ENCODE measurements at places on chromosomes 12 and 14.

DNA sequence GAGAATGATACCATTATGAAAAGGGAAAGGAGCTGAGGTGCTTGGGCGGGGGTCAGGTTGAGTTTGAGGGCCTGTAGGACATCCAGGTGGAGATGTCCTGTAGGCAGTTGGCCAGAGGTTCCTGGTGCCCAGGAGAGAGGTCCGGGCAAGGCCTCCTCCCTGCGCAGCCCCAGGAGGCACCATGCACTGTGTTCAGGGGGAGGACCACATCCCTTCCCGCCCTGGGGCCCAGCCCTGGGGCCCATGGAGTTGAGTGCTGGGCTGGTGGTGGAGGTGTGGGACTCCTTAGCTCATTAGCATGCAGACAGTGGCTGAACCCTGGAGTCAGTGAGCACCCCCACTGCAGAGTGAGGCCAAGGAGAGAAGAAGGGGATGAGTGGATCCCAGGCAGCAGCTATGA, 5.7 kb upstream of the FAIM2 start:
- no peak for DNase-seq

DNA sequence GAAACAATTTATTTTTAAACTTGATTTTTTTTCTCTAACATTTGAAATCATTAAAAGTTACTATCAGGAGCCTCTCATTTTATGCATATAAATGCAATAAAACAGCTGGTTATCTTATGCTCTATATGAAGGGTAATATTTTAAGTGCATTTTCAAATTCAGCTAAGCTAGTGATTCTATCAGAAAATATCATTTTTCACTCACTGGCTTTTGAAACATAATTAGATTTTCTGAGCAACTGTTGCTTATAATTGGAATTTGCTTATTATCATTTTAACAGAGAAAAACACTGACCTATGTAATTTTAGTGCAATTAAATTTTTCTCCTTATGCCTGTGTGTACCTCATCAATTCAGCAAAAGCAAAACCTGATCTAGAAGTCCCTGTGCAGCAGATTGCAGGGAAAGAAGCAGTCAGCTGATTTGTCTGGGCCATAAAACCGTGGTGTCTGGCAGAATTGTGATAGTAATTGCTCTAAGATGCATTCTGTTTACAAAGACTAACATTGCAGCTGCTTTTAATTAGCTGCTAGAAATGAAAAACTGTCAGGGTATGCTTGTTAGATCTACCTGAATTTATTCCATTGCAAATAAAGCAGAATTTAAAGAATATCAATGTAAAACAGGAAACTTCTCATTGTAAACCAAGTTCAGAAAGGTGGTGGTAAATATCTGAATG, 75.0 kb downstream of the BICD1 start:
- no peak for DNase-seq

DNA sequence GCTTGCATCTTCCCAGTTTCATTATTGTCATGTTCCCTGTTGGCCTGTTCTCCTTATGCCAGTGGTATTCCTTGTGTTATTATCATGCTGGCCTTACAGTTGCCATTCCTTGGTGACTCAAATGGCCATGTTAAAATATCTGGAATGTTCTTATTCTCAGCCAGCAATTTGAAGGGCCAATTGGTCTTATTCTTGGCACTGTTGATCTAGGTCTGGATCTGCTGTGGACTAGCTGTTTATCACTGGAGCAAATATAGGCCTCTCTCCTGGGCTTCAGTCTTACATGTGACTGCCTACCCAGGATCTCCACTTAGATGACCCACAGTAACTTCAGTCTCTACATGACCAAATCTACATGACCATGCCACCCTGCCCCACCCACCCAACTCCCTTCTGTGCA, 5.4 kb downstream of the CIPC start:
- DNase-seq = no peak

DNA sequence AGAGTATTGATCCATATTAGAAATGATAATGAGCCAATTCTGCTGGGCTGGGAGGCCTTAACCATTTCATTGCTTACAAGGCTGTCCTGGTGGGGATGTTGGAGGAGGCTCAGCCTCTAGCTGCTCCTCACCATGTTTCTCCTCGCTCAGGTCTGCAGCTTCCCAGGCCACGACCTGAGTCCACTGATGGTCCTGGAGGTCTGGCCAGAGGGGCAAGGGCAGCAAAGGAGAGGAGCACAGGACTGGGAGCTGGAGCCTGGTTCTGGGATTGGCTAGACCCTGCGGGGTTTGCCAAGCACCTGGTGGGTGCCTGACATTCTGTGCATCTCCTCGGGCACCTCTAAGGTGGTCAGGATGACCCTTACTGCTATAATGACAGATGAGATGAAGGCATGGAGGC, 92.6 kb downstream of the KIF26A start:
- DNase-seq = no peak

GRCh38 chr14:100872259-100873095, 31.0 kb downstream of the RTL1 start:
- no peak for DNase-seq

DNA sequence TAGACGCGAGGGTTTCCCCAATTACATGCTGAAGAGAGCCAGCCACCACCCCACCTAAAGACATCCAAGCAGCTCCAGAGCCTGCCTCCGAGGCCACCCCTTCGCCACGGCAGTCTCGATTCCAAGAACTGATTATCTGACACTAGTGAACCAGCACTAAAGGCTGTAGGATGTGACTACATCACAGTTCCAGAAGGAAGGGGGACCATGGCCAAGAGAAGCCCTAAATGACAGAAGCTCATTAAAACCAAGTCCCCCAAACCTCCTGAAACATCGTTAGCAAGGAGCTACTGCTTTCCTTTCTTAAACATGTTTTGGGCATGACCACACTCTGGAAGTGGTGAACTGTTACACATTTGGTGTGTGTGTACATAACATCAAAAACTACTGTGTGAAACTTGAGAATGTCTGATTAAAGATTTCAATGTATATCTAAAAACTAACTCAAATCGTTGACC, 88.2 kb downstream of the DUSP16 start:
- no peak for DNase-seq

GRCh38 chr14:35051796-35052195, 5.7 kb downstream of the FAM177A1 start:
- DNase-seq = no peak

DNA sequence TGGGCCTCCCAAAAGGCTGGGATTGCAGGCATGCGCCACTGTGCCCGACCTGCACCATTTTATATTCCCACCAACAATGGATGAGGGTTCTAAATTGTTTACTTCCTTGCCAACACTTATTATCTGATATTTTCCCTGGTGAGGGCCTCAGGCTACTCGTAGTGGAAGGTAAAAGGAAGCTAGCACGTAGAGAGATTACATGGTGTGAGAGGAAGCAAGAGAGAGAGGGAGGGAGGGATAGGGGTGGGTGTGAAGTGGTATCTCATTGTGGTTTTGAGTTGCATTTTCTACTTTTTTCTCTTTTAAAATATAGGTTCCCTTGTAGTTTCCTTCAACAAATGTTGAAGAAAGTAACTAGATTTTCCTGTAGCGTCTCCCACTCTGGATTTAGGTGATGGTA, 30.9 kb downstream of the MYO1H start:
- DNase-seq = no peak

GRCh38 chr12:116717466-116718437, 20.1 kb downstream of the SPRING1 start:
- no peak for DNase-seq
